Fibroblast of skin of right biceps (primary cell): ENCODE measurements at places on chromosomes 12 and 14.

- peak; percentile 79 for DNase-seq
Observed at GRCh38 chr12:26122681-26123481, 2.0 kb downstream of the BHLHE41 start.

GRCh38 chr12:115343601-115344000 is 659.6 kb upstream of the TBX3 start:
- no peak for DNase-seq

DNA sequence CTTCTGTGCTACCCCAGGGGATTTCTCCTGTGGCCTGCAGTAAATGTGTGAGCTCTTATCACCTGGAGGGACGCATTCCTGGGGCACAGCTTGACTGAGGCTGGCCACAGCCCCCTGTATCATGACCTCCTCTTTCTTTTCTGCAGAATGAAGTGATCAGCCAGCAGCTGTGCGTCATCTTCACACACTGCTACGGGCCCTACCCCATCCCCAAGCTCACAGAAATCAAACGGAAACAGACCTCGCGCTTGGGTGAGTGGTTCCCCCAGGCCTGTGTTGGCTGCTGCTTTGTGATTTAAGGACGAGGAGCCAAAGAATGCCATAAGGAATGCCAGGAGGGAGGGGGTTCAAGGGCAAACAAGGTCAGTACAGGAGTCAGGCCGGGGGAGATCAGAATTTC is 50.5 kb upstream of the PWP1 start:
- peak; percentile 53 for DNase-seq

DNA sequence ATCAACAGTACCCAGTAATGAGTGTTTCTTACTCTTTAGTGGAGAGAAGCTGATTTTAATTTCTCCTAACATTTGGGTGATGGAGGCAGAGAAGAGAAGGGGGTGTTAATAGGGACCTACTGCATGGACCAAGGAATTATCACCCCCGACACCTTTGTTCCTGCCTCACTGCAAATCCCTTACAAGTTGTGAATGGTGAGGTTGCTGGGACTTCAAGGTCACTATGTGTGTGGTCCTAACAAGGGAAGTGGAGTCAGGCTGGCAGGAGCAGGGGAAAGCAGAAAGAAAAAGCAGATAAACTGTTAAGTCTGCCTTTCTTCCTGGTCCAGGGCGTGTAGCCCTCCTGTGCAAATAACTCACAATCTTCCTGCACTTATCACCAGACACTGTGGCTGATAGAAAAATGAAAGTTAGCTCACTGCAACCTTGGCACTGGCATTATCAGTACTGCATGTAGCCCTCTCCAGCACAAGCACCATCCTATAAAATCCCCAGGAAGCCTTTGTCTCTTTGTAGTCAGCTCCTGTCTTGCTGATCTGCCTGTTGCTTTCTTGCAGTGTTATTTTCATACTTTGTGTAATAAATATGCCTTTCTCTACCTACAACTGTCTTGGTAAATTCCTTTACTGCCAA is 112.3 kb upstream of the DNM1L start:
- peak; percentile 9 for DNase-seq

- no peak for DNase-seq
Observed at GRCh38 chr14:87014856-87015255, 978.1 kb downstream of the GALC start.

- DNase-seq = peak; percentile 90
Observed at GRCh38 chr12:92602476-92602875, 100.3 kb upstream of the PLEKHG7 start.

DNA sequence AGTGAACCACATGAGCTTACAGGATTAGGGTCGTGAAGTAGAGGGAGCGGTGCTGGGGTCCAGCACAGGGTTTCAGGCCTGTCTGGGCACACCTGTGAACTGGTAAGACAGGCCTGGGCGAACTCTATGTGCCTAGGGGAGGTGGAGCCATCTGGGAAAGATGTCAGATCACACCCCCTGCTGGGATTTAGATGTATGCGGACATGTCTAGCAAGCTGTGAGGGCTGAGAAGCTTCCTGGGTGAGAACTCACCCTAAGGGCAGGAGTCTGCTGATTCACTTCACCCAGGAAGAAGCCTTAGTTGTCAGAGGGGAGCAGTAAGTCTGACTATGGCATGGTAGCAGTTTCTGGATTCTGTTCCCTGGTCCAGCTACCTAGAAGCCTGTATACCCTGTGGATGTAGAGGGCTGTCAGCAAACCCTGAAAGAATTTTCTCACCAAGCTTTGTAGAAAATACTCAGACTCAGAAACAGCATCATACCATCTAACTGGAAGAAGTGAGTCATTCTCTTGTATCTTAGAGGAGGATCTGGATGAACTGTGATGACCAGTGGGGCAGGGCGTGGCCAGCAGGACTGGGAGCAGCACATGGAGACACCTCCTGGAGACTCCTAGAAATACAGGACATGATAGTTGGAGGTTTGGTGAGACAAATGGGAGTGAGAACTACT is 11.2 kb upstream of the PYGL start:
- peak; percentile 97 for DNase-seq

GRCh38 chr12:10607885-10608458 is 5.4 kb downstream of the MAGOHB start:
- DNase-seq = no peak

- peak; percentile 45 for DNase-seq
Observed at GRCh38 chr12:4271717-4272423, 1.7 kb upstream of the CCND2 start.

- peak; percentile 54 for DNase-seq
Observed at GRCh38 chr14:53526200-53526599, 373.1 kb upstream of the DDHD1 start.

DNA sequence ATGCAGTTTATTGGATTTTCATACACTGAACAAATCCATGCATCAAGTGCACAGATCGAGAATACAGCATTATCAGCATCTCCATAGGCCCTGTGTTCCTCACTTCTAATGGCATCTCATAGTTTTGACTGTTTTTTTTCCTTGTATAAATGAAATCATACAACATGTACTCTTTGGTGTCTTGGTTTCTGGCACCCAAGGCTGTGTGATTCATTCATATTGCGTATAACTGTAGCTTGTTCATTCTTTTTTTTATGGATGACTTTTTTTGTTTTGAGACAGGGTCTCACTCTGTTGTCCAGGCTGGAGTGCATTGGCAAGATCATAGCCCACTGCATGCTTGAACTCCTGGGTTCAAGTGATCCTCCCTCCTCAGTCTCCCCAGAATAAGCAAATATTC is 14.3 kb downstream of the RASSF8 start:
- DNase-seq = peak; percentile 70

GRCh38 chr12:12441843-12442461 is 85.1 kb downstream of the BORCS5 start:
- peak; percentile 13 for DNase-seq

DNA sequence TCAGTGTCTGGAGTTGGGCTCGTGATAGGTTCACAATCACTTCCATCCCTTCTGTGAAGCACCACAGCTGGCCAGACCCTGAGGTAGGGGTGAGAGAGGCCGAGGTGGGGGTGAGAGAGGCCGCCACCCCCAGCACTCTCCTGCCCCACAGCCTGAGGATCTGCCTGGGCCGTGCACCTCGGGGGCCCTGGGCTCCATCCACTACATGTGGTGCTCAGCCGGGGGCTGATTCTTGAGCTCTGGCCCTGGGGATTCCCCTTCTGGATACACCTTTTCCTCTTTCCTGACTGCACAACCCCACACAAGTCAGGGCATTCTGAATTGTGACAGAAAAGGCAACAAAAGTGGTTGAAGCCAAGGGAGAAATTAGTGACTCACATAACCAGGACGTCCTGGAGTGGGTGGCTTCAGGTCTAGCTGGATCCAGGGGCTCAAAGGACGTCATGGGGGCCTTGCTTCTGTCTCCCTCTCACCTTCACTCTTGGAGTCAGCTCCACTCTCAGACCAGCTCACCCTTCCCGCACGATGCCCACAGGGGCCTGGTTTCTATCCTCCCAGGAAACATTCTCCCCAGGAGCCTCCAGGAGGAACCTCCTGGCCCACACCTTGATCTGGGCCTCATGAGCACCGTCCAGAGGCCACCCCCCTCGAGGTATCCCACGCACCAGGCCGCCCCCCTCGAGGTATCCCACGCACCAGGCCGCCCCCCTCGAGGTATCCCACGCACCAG is 12.1 kb upstream of the FBRSL1 start:
- DNase-seq = no peak

- DNase-seq = no peak
Observed at GRCh38 chr12:6774499-6775062, 2.3 kb downstream of the LAG3 start.

DNA sequence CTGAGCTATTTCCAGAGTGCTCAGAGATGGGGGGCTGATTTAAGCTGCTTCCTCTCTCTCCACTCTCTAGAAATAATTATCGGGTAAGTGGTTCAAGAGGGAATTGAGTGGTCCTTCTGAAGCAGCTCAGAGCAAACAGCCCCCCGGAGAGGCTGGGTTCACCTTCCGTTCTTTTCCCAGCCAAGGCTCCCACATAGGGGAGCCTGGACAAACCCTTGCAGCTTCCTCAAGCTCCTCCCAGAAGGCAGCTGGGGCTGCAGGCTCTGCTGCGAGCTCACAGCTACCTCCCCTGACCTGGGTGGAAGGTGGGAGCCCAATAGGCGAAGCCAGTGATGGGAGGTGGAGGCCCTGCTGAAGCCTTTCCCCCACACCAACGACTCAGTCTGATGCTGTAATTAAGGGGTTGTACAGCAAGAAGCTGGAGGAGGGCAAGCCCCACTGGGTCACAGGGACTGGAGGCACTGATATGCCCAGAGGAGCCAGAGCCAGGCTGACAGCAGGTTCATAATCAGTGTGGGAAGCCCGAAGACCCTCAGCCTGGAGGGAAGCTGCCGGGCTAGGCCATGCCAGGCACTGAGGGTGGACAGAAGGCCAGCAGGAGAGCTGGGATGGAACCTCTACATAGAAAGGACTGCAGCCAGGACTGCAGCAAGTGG is 52.4 kb downstream of the ARL6IP4 start:
- DNase-seq = no peak

- no peak for DNase-seq
Observed at GRCh38 chr14:30972882-30973582, 52.4 kb upstream of the AP4S1 start.

DNA sequence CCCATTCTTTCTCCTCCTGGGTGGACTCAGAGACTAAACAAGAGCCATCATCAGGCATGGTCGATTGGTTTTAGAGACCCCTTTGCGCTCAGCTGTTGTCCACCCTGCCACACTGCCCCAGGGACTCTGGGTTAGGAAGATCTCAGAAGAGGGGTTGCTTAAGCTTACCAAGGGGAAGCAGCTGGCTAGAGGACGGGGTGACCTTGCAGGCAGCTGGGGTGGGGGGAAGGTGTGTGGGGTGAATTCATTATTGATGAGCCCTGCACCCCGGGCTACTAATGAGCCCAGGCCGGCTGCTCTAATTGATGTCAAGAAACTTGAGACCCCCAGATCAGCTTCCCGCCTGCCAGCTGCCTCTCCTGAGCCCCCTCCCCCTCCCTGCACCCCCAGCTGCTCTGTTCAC is 8.7 kb upstream of the ZNF385A start:
- no peak for DNase-seq
